ENCODE measurements at places on chromosomes 13 and 19. TPM values are rescaled to one million over a fixed set of nuclear protein-coding genes. Genes with fewer than 3 reads are reported as not detected.

Gene KCNN1
- 0.43 TPM for total RNA-seq

Gene C19orf85
- total RNA-seq, result not detected

GRCh38 chr19:50269653-50270052 lies 59.5 kb downstream of the KCNC3 start:
- DNase-seq, result no peak

DNA sequence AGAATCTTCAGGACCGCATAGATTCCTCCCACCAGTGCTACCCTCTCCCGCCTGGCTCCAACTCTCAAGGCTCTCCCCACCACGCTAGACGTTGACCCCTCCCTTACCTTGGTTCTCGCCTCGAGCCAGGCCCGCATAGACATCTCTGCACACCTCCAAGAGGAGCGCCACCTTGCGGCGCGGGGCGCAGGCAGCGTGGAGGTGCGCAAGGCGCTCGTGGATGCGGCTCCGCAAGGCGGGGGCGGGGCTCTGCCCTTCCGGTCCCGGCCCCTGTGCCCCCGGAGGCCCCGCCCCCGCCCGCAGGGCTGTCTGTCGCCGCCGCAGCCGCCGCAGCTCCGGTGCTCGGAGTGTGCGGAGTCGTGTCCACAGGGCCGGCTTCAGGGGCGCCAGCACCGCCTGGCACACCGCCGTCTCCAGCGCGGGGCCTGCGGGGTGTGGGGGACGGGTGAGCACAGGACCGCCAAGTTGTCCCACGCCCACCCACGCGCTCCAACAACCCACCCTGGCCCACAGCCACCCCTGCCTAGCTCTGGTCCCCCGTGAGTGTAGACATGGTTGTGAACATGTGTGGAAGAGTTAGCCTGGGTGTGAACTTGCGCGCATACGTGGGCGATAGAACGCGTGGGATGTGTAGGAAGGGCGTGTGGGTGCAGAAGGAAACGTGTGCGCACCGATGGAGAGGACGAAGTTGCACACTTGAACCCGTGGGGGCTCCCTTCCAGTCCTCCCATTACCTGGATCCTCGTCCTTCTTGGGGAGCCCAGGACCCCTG lies 8.1 kb downstream of the RINL start:
- no peak for DNase-seq

Gene ZNF560
- 0.10 TPM for total RNA-seq

GRCh38 chr13:51728972-51729371 lies 75.0 kb downstream of the DHRS12 start:
- no peak for DNase-seq

Gene APOE
- total RNA-seq, result 3.7 TPM

GRCh38 chr13:29722415-29722814 lies 126.9 kb upstream of the SLC7A1 start:
- no peak for DNase-seq

GRCh38 chr13:98276486-98276885 lies 99.4 kb upstream of the RNF113B start:
- DNase-seq, result no peak

DNA sequence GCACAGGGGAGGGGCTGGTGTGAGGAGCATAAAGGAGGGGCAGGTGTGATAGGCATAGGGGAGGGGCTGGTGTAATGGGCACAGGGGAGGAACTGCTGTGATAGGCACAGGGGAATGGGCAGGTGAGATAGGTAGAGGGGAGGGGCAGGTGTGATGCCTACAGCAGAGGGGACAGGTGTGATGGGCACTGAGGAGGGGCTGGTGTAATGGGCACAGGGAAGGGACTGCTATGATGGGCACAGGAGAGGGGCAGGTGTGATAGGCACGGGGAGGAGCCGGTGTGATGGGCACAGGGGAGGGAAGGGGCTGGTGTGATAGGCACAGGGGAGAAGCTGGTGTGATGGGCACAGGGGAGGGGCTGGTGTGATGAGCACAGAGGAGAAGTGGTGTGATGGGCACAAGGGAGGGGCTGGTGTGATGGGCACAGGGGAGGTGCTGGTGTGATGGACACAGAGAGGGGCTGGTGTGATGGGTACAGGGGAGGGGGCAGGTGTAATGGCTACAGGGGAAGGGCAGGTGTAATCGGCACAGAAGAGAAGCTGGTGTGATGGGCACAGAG lies 39.5 kb upstream of the POP4 start:
- no peak for DNase-seq

Gene SYNE4
- 0.72 TPM for total RNA-seq
